ENCODE measurements at places on chromosomes 7 and 10. TPM values are rescaled to one million over a fixed set of nuclear protein-coding genes. Genes with fewer than 3 reads are reported as not detected.

The ARHGAP22 gene
- 6.2 TPM for total RNA-seq

DNA sequence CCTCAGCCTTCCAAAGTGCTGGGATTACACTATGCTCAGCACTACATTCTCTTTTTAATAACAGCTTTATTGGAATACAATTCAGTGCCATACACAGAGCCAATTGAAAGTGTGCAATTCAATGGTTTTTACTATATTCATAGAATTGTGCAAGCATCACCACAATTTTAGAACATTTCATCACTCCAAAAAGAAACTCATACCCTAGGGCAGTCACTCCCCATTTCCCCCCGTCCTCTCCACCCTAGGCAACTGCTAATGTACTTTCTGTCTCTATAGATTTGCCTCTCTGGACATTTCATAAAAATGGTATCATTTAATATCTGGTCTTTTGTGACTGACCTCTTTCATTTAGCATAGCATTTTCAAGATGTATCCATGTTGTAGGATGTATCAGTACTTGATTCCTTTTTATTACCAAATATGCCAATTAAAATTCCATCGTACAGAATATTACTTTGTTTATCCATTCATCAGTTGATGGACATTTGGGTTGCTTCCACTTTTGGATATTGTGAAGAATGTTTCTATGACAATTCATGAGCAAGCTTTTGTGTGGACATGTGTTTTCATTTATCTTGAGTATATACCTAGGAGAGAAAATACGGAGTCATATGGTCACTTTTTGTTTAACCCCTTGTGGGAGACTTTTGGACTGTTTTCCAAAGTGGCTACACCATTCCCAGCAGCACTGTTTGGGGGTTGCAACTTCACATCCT lies 6.3 kb upstream of the XPNPEP1 start:
- peak; percentile 44 for DNase-seq

- DNase-seq: peak; percentile 20
Observed at GRCh38 chr10:50807851-50808776, 68.4 kb downstream of the ASAH2B start.

GRCh38 chr10:92573091-92573797 lies 649 bp downstream of the IDE start:
- peak; percentile 26 for DNase-seq

DNA sequence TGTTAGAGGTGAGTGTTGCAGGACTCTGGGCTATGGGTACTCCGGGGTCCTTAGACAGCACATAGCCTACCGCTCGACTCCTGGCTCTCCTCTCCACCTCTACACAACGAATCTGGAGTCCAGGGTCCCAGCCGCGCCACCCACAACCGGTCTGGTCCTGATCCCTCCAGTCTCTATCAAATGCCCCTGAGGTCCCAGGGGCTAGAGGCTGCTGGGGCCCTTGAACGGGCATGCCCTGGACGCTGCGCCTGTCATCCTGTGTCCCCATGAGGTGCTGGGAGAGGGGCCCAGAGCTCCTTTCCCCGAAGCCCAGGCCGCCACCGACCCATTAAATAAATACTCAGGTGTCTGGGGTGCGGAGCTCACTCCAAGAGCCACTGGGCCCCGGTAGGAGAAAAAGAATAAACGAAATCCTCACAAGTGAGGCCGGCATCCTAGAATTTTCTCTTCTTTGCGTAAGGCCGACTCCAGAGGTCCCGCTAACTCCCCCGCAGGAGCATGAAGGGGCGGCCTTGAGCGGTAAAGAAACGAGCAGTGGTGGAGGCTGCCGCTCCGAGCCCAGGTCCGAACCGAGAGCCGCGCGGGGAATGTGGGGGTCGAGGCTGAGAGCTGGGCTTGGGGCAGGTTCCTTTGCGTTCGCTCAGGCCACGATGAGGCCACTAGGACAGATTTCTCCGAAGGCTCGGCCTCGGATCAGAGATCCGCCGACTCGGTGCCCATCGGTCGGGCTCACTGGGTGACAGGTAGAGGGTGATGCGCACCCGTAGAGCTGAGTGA lies 166.7 kb downstream of the NRF1 start:
- DNase-seq: no peak

DNA sequence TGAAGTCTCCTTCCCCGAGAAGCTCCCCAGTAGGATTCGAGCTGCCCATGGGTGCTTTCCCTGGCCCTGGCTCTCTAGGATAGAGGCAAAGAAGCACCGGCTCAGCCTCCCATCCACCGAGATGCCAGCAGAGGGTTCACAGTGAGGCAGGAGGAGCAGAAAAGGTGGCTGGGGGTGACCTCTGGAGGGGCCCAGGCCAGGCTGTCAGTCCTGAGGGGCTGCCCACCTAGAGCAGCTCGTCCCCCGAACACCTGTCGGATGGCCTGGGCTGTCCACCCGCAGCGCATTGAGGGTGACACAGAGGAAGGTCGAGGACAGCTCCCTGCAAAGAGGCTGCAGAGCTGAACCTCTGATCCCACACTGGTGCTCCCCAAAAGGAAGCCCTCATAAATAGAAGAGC lies 167.2 kb upstream of the PPP2R2D start:
- DNase-seq: no peak

Measured in astrocyte (in vitro differentiated cells and primary cell).